ENCODE measurements at places on chromosomes 2 and 18.

GRCh38 chr2:238425979-238426567 is 654 bp upstream of the ASB1 start:
- DNase-seq, result no peak

- DNase-seq, result no peak
Observed at GRCh38 chr2:144801766-144802165, 281.8 kb upstream of the ZEB2 start.

GRCh38 chr18:76449111-76449453 is 46.0 kb downstream of the ZNF516 start:
- DNase-seq, result no peak

DNA sequence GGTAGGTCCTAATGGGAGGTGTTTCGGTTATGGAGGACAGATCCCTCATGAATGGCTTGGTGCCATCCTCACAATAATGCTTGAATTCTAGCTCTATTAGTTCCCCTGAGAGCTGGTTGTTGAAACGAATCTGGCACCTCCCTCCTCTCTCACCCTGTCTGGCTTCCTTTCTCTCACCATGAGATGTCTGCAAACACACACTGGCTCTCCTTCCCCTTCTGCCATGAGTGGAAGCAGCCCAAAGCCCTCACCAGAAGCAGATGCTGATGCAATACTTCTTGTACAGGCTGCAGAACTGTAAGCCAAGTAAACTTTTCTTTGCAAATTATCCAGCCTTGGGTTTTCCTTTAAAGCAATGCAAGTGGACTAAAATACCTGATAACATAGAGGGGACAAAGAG is 86.6 kb downstream of the RND3 start:
- no peak for DNase-seq

DNA sequence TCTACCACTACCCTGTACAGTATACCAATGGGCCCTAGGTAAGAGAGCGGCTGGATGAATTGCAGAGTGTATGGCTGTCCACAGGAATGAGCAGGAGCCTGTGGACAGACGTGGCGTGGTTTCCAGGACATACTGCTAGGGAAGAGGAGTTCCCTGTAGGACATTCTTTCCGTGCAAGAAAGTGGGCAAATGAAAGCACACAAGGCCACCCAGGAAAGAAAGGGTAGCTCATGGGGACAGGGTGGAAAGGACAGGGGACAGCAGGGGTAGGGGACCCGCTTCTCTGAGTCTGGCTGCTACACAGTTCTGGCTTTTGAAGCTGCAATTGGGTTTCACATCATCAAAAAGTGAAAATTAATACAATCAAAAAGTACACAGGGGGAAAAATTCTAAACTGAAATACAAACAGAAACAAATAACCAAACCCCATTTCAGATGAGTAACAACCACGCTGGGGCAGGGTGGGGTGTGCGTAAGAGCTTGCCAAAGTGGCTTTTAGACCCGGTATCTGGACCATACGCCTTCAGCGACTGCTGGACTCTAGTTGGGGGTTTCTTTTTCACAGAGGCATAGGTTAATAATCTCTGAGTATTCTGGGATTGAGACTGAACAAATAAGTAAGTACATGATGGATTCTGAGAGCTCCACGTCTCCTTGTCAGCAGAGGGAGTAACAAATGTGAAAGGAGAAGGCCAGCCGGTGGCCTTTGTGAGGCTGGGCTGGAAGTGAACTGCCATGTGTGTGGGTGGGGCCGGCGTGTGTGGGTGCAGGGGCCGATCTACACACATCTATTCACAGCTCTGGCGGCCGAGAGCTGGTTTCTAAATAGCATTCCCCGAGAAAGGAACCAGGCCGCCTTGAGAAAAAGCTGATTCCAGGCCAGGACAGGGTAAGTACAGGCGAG is 84.0 kb downstream of the HDAC4 start:
- DNase-seq, result no peak
